Chondrocyte (in vitro differentiated cells): ENCODE measurements at places on chromosomes 6 and 20. TPM values are rescaled to one million over a fixed set of nuclear protein-coding genes. Genes with fewer than 3 reads are reported as not detected.

- no peak overlapping the region for H3K27ac ChIP-seq
- no peaks in the 10 kb centered on the region for H3K27me3 ChIP-seq
- no peak overlapping the region for H3K4me3 ChIP-seq
- no peaks in the 10 kb centered on the region for H3K36me3 ChIP-seq
These were observed 102.7 kb downstream of the TSHZ2 start for GRCh38 chr20:53074811-53075314.

PXMP4 gene
- 4.9 to 6.7 TPM (median 6.4 TPM) in 3 replicates for total RNA-seq

GRCh38 chr6:90559931-90560330 lies 26.9 kb downstream of the MAP3K7 start:
- no peaks in the 10 kb centered on the region for H3K27me3 ChIP-seq
- no peak overlapping the region for H3K27ac ChIP-seq
- no peaks in the 10 kb centered on the region for H3K4me1 ChIP-seq
- H3K4me3 ChIP-seq = no peak overlapping the region

FAM209B gene
- not detected in 3 replicates for total RNA-seq

DNA sequence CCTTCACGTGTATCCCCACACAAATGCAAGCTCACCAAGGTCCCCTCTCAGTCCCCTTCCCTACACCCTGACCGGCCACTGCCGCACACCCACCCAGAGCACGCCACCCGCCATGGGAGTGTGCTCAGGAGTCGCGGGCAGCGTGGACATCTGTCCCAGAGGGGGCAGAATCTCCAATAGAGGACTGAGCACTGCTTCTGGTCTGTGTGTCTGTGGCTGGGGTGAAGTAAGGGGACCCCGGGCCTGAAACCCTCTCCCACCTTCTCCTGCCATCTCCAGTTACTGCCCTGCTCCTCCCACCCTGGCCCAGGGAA lies 8.3 kb downstream of the MYL9 start:
- no peak for DNase-seq
- H3K4me3 ChIP-seq = no peak overlapping the region
- no peaks in the 10 kb centered on the region for H3K27me3 ChIP-seq
- peaks cover 20% of the 10 kb centered on the region for H3K36me3 ChIP-seq
- H3K27ac ChIP-seq = peak overlapping the region; percentile 58
- H3K4me1 ChIP-seq = peaks cover 33% of the 10 kb centered on the region

GSTA3 gene
- total RNA-seq = not detected in 3 replicates

GRCh38 chr6:111849298-111849697 lies 24.0 kb downstream of the FYN start:
- no peak overlapping the region for H3K4me3 ChIP-seq
- H3K27ac ChIP-seq = no peak overlapping the region
- H3K4me1 ChIP-seq = peaks cover 35% of the 10 kb centered on the region

DNA sequence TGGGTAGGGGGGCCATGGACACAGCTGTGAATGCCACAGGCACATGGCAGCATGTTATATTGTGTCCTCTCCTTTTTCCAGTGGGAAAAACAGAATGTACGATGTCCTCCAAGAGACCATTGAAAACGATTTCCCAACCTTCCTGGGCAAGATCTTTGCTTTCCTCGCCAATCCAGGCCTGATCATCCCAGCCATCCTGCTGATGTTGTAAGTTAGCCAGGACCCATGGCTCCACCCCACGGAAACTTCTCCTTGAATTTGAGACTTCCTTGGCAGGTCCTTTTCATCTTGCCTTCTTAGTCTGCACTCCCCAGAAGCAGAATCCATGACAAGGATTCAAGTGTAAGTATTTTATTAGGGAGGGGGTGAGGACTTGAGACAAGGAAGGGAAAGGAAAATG lies 28.2 kb upstream of the NOP56 start:
- no peak overlapping the region for H3K4me3 ChIP-seq
- H3K27me3 ChIP-seq = peaks cover 10% of the 10 kb centered on the region
- no peak for DNase-seq
- H3K4me1 ChIP-seq = no peaks in the 10 kb centered on the region
- no peak overlapping the region for H3K27ac ChIP-seq
- H3K36me3 ChIP-seq = peaks cover 4% of the 10 kb centered on the region

OR2J3 gene
- total RNA-seq = not detected in 3 replicates

ZFAND3 gene
- 62.8 to 99.6 TPM (median 98.5 TPM) in 3 replicates for total RNA-seq

DNA sequence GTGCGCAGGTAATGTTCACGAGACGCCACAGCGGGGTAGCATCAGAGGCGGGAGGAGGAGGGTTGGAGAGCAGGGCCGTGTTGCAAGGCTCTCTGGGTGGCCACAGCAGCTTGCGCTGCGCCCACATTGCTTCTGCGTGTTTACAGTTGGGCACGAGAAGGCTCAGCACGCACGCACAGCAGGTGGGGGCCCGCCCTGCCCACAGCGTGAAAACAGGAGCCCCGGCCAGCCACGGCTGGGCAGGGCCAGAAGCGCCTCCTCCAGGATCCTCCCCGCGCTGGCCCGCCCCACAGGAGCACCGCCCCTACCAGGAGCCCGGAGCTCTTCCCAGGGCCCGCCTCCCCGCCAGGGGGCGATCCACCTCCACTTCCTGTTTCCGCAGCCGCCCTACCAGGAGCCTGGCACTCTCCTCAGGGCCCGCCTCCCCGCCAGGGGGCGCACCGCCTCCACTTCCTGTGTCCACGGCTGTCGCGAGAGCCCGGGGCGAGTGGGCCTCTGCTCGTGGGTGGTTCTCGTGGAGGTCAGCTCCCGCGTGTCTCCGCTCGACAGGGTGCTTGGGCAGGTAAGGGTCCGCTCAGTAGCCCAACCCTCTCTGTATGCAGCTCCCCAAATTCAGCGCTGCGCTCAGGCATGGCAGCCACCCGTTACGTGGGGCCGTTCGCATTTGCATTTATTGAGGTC lies at the start of gene FAM50B:
TSS of gene FAM50B (plus strand) at position 449 of the 681 bp plus-strand sequence. CDS start 439 bp downstream, outside the sequence.
- no peaks in the 10 kb centered on the region for H3K27me3 ChIP-seq
- peaks cover 18% of the 10 kb centered on the region for H3K4me1 ChIP-seq
- peak within 1 kb of the TSS; percentile 53 for H3K4me3 ChIP-seq
- H3K36me3 ChIP-seq = no peaks in the 10 kb centered on the region

GRCh38 chr6:158688860-158689259 lies 39.0 kb downstream of the SYTL3 start:
- peaks cover 2% of the 10 kb centered on the region for H3K27me3 ChIP-seq
- H3K27ac ChIP-seq = no peak overlapping the region
- no peak for DNase-seq
- H3K4me1 ChIP-seq = no peaks in the 10 kb centered on the region
- no peaks in the 10 kb centered on the region for H3K36me3 ChIP-seq
- H3K4me3 ChIP-seq = no peak overlapping the region

GDAP1L1 gene
- not detected in 3 replicates for total RNA-seq

DNA sequence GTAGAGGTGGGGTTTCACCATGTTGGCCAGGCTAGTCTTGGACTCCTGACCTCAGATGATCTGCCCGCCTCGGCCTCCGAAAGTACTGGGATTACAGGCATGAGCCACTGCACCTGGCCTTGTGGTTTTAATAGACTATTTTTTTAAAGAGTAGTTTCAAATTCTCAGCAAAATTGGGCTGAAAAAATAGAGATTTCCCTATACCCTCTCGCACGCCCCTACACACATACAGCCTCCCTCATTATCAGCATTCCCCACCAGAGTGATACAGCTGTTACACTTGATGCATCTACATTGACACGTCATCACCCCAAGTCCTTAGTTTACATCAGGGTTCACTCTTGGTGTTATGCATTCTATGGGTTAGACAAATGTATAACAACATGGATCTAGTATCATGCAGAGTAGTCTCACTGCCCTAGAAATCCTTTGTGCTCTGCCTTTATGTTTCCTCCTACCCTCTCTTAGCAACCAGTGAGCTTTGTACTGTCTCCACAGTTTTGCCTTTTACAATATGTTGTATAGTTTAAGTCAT lies 103.6 kb downstream of the CDYL start:
- no peaks in the 10 kb centered on the region for H3K36me3 ChIP-seq
- no peak for DNase-seq
- H3K27ac ChIP-seq = no peak overlapping the region

GRCh38 chr20:61300709-61301108 lies 48.6 kb downstream of the CDH4 start:
- H3K4me3 ChIP-seq = no peak overlapping the region
- no peak for DNase-seq
- H3K27me3 ChIP-seq = no peaks in the 10 kb centered on the region
- no peak overlapping the region for H3K27ac ChIP-seq
- no peaks in the 10 kb centered on the region for H3K36me3 ChIP-seq
- peaks cover 9% of the 10 kb centered on the region for H3K4me1 ChIP-seq

RREB1 gene
- total RNA-seq = 25.7 to 29.5 TPM (median 28.4 TPM) in 3 replicates

GRCh38 chr6:123564361-123564760 lies 72.4 kb downstream of the TRDN start:
- H3K27me3 ChIP-seq = peaks cover 18% of the 10 kb centered on the region
- no peak overlapping the region for H3K27ac ChIP-seq
- DNase-seq = no peak
- no peaks in the 10 kb centered on the region for H3K4me1 ChIP-seq
- H3K4me3 ChIP-seq = no peak overlapping the region
